ENCODE measurements at places on chromosomes 7 and 10.

- no peak for DNase-seq
Observed at GRCh38 chr7:108236681-108237415, 106.7 kb upstream of the LAMB4 start.

DNA sequence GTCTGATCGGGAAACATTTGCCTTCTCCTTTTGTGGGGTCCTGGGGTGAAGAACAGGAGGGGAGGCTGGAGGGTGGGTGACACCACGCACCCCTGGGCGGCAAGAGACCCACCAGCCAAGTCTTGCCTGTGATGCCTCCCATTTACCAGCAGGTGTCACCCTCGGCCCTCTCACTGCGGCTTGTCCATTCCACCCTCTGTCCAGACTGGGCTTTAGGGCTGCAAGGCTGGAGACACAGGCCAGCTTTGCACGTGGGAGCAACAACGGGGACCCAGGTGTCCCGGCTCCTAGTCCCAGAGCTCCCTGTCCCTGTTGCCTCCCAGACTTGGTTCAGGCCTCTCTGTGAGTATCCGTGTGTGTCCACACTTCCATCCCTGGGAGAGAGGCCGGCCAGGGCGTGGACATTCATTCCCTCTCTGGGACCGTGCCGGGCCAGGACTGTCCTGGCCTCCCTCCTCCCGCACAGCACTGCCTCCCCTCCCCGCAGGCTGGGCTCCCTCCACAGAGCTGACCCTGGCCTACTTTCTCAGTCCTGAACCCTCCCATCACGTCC lies 36.2 kb upstream of the GTF2IRD1 start:
- DNase-seq = peak; percentile 26

DNA sequence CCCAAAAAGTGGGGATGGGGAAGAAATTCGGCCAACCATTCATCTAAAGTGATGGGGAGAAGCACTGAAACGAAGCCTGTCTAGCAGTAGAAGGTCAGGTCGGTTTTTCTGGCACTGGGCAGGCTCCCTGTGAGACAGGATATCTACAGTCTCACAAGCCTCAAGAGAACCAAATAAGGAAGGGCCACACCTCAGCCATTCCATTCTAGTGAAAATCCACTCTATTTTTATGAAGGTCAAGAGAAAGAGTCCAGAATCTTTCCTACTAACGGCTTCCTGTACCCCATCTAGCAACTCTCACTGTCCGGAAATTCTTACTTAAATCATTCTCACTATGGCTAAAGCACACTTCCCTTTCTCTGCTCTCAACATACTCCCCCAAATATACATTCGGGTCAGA lies 267.1 kb downstream of the PRPF18 start:
- no peak for DNase-seq

DNA sequence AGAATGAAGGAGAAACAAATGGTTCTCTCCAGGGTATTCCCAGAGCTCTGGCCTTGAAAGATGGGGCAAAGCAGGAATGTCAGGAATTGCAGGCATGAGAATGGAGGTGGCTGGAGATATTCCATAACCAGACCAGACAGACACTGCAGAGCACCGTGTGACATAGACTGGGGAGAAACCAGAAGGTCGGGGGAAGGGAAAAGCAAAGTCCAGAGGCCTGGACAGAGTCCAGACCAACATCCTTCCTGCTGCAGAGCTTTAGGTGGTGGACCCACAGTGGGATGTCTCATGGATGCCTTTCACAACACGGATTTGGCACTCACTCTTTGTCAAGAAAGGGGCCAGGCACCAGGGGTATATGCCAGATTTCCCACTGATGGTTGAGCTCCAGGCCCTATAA lies 177.2 kb upstream of the INHBA start:
- DNase-seq = no peak

DNA sequence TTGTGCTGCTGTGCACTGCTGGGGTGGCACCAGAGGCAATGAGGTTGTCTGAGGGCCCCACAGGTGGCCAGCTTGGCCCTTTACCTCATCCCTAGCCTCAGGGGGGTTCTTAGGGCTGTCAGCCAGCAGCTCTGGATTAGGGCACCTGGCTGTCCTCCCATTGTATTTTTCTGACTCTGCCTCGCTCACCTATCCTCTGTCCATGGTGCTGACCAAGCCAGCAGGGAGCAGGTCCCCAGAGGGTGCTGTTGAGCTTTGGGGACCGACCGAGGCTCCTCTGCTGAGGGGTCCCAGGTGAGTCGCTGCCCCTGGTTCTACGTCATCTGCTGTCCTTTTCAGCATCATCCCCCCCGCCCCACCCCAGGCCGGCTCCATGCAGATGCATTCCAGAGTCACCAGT lies 32.1 kb upstream of the ZNF735 start:
- no peak for DNase-seq

DNA sequence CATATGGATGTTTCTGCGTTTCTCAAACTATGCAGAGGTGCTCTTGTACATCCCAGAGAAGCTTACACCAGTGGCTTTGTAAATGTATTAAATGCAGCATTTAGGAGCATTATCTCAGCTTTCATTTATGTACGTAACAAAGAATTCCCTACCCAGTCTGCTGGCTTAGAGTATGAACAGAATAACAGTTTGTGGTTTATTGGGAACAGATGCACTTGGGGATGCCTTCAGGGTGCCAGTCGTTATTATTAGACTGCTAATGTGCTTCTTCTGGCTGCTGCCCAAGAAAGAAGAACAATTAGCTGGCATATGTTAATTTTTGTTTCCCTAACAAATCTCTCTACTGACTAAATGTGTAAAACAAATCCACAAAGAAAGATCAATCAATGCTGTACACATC lies 241.9 kb downstream of the FOXP2 start:
- no peak for DNase-seq

Data from activated T-helper 1 cell treated with anti-CD3 and anti-CD28 coated beads, Interleukin-12 subunit alpha, Interleukin-12 subunit beta, Interleukin-2, Interleukin-4 antibody, amounts not matched to agents 30 ng/mL and 10 ng/mL and 1 ng/mL, durations not matched to agents 14 hours and 24 hours and 36 hours (primary cell).